ENCODE measurements at places on chromosomes 7 and 10.
A peak's percentile ranks its signal among the peaks of the same experiment; 100 is the strongest.

DNA sequence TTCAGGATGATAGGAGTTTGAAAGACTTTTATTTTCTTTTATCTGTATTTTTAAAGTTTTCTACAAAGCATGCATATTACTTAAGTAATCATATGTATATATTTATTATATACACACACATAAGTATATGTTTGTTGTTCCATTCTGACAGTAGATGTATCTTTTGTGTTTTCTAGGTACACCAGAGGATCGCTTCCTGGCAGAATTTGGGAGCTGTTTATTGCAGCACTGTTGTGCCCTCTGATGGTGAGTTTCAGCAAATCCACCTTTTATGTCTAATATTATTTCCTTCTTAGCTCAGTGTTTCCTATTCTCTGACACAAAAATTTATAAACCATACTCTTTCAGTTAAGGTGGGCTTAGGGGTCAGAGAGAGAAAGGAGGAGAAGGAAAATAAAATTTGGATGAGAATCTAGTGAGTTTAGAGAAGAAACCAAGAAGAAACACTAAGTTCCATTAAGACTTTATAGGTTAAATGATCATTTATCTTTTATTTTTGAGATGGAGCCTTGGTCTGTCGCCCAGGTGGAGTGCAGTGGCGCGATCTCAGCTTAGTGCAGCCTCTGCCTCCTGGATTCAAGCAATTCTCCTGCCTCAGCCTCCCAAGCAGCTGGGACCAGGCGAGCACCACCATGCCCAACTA is 59.2 kb upstream of the OIT3 start:
- no peak for DNase-seq

DNA sequence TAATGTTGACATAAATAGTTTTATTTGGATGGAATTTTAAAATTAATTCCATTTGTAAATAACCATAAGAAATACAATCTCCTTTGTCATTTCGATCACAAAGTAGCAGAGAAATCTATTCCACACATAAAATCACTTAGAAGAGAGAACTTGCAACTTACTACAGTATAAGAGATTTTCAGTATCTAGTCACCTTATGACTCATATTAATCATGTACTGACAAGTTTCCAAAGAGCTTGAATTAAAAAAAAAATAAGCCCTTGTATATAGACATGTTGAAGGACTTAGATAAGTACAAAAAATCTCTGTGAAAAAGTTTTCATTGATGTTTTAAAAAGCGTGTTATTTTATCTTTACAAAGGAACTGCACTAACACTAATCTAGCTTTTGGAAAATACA is 207.1 kb upstream of the ETV1 start:
- no peak for DNase-seq

- DNase-seq = no peak
Observed at GRCh38 chr10:47092376-47092775, 181.1 kb downstream of the PTPN20 start.

DNA sequence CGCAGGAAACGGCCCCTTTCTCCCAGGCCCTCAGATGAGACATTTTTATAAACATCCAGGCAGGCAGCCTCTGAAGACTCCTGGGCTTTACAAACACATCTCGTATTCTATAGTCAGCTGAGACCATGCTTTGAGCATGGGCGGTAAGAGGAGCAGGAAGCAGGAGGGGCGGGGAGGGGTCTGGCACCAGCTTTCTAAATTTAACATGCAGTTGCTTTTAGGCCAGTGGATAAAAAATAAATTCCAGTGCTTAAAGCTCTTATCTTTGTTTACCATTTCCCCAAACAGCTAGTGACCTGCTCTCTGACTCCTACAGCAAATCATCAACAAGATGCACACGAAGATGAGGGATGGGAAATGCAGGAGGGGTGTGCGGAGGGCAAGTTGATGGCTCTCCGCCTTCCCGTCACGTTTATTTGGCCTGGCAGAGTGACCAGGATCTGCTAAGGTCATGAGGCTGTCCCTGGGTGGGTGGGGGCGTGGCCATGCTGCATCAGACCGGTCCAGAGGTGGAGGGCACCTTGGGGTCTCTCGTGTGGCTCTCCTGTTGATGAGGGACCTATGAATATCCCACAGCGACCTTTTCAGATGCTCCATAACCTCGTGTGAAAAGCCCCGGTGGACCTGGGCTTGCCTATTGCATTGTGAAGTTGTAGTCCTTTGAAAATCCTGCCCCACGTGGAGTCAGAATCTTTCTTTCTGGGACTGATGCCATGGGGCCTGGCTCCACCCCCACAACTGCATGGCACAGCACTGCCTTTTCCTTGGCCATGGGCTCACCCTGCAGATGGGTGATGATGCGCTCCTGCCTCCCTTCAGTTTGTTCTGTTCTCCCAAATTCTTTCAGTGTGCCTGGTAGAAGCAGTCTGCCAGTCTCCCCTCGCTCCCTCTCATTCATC is 67.5 kb downstream of the PARP12 start:
- no peak for DNase-seq

DNA sequence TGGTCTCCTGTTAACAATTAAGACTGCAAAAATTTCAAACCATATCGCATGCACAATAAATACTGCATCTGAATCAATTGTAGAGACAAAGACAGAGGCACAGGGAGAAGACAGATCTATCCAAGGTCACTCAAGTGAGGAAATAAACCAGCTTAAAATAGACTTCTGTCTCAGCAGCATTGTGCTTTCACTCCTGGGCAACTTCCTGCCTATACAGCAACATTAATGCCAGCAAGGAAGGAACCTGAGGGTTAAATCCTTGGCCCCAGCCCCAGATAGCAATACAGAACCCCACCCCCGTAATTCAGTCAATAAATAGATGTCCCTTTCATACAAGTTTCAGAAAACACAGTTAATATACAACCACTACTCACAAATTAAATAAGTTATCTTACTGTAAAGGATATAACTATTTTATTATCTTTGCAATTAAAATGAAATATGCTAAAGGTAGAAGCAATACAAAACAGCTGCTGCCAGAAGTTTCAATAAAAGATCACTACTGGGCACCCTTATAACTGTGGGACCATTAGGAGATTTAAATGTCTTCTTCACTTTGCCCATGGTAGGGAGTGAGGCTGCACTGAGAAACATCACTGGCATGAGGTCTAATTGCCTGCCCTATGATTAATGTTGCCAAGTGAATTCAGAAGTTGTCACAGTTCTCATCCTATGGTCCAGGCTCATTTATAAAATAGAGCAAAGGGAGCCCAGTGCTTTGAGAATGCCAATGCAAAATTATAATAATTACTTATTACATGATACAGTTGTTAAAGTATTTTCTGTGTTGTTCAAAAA is 49.4 kb downstream of the CAV1 start:
- no peak for DNase-seq

DNA sequence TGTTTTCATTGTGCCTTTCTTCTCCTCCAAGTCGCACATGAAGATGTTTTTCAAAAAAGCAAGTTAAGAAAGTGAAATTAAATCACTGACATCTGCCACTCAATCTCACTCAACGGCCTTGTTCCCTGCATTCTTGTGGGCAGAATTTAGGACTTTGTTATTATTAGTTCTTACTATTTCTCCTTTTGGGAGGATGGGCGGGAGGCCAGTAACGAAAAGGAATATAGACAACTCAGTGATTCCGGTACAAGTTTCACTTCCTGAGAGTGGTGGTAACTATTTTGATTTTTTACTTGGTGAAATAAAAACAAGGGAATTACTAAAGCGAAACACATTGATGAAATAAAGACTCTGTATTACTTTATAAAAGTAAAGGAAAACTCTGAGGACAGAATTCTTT is 231.9 kb upstream of the HABP2 start:
- no peak for DNase-seq

GRCh38 chr10:85624511-85624910 is 742.1 kb downstream of the GRID1 start:
- no peak for DNase-seq

- no peak for DNase-seq
Observed at GRCh38 chr10:75803816-75804552, 372.6 kb downstream of the LRMDA start.

DNA sequence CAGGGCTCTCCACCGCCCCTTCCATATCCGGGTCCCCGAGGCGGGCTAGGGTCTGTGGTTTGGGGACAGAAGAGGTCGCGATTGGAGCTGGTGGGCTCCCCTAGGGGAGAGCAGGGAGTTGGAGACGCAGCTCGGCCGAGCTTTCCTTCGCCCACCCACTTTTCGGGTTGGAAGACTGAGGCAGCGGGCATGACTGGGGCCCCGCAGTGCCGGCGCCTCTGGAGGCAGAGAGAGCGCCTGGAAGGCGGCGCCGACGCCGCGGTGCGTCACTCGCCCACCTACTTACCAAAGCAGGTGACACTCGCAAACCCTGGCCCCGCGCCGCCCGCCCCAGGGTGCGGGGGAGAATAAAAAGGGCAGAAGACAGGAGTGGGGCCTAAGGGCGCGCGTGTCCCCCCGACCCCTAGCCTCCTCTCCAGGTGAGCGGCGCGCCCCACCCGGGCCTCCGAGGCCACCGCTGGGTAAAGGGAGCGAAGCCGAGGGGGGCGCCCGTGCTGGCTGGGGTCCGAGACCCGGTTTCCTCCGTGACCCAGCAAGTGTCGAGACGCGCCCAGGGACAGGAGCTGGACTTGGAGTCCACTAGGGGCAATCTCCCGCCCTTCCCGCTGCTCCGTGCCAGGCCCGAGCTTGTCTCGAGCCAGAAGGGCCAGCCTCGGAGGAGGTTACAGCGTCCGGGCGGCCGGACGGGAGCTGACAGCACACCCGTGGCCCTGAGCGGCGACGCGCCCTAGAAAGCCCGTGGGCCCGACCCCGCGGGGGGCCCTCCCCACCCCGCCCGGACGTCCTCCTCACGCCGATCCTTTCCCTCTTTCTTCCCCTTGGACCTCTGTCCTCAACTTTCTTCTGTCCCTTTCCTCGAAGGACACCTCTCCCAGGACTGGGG is 34.4 kb upstream of the GRID1 start:
- peak; percentile 59 for DNase-seq

GRCh38 chr10:49500412-49500811 is 38.5 kb downstream of the ERCC6 start:
- no peak for DNase-seq

DNA sequence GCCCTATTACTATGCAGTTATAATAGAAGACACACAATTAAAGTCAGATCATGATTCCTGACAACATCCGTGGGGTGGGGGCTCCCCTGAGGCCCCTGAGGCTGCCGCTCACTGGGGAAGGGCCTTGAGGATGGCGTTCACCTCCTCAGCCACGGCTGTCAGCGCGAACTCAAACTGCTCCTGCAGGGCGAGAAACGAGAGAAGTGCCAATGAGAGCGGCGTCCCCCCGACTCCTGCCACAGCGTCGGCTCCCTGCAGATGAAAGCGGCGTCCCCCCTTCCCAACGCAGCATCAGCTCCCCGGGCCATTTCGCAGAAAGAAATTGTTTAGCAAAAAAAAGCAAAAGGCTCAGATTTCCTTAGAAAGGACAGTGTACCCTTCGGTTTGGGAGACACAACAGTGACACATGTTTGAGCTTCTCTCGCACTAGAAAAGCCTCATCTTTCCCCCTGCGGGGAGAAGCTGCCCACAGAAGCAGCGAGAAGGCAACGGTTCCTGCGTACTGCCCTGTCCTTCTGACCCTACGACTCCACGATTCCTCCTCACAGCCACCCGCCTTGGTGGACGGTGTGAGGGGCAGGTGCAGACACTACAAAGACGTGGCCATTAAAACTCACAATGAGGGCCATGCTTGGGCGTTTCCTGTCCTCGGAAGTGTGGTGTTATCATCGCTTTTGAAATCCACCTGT is 203.9 kb downstream of the DNAJB6 start:
- no peak for DNase-seq

DNA sequence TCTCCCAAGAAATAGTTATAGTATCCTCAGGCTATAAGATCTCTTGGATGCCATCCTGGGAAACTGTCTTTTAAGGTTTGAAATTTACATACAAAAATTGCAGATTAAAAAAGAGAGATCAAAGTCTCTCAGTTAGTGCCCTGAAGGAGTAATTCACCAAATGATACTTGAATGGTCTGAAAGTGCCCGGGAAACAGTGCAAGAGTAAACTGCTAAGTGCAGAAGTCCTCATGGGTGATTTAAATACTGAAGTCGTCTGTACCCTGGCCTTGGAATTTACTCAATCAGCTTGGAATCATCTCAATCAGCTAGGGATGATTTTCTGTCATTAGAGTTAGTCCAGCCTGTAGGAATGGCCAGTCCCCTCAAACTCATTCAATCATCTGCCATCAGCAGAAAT is 155.3 kb downstream of the GLI3 start:
- DNase-seq = no peak

- no peak for DNase-seq
Observed at GRCh38 chr7:83581667-83582435, 67.1 kb downstream of the SEMA3E start.

DNA sequence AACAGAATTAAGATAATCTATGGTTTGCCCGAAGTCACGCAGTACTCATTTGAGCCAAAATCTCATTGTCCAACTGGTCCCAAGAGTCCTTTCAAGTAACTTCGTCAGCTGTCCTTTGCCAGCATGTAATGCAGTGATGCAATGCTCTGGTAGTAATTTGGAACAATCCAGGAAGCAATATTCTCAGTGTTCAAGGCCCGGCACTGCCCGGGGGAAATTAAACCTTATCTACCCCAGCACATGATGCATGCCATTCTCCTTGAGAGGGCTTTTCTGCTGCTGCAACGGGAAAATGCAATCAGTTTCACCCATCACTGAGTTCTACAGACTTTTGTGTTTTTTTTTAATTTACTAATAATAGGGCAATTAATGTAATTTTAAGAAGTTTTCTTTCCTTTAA is 77.6 kb upstream of the NME8 start:
- no peak for DNase-seq

- no peak for DNase-seq
Observed at GRCh38 chr7:98394377-98394836, 6.5 kb downstream of the BAIAP2L1 start.

GRCh38 chr10:120575411-120575810 is 118.4 kb downstream of the PLPP4 start:
- DNase-seq = no peak

DNA sequence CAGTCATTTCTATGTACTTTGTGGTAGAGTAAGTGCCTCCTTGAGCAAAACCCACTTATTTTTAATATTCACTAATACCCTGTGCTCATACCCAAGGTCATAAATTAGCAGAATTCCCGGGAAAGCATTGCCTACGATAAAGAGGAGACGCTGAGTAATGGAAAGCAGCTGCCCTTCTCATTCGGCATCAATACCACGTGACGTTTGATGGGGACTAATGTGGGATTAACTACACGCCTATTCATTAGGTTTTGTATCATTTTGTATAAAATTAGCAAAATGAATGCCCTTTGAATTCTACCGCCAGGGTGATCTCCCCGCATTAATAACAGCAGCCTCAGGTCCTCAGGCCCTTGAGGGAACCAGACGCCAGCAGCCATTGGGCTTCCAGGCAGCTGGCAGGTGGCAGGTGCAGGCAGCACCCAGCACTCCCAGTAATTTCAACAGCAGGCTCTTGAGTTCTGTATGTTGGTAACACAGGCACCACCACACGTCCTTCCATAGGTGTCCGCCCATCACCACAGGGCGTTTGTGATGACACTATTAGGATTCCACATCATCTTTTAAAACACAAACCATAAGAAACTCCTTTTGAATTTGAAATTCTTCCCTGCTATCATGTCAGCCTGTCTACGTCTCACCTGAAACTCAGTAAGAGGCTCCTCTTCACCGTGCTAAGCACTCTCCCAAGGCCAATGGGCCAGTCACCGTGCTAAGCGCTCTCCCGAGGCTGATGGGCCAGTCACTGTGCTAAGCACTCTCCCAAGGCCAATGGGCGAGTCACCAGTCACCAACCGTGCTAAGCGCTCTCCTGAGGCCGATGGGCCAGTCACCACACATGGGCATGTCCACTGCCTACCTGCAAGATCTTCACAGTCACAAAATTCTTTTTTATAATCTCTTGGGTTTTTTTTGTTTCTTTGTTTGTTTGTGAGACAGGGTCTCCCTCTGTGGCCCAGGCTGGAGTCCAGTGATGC is 509.4 kb downstream of the PTPRN2 start:
- no peak for DNase-seq
